ENCODE measurements at places on chromosomes 13 and 19.

- DNase-seq = no peak
Measured at GRCh38 chr19:43468354-43469159, 3.1 kb upstream of the LYPD3 start.

- DNase-seq = no peak
Measured at GRCh38 chr19:39436350-39436716, 584 bp upstream of the RPS16 start.

DNA sequence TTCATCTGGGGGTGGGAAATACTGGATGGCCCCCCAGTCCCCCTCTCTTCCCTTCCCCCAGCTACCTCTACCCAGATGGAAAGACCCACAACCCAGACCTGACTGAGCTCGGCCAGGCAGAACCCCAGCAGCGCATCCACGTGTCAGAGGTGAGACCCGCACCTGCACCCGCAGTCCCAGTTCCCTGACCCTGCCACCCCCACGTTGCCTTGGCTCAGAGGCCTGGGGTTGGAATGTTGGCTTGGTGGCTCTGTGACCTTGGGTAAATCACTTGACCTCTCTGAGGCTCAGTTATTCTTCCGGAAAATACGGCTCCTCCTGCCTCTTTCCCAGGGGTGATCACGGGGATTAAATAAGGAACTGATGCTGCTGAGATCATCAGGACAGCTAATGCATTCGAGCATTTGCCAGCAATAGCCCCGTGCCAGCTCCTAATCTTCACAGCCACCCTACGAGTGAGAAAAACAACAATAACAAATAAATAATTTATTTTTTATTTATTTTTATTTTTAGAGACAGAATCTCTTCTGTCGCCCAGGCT lies 12.3 kb downstream of the CBLC start:
- DNase-seq = no peak

DNA sequence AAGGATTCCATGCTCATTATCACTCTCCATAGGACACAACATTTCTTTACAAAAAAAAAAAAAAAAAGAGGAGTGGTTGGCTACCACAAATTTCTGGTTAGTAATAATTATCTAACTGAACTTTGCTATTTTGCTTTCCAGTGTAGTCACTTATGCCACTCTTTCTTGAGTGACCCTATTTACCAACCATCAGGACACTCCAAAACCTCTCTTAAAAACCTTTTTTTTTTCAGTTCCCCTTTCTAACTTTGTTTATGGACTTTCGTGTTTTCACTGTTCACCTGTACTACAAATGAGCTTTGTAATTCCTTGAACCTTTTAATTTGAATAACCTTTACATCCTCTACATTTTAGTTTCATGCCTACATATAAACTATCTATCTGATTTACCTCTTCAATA lies 686.5 kb upstream of the PCDH9 start:
- no peak for DNase-seq

DNA sequence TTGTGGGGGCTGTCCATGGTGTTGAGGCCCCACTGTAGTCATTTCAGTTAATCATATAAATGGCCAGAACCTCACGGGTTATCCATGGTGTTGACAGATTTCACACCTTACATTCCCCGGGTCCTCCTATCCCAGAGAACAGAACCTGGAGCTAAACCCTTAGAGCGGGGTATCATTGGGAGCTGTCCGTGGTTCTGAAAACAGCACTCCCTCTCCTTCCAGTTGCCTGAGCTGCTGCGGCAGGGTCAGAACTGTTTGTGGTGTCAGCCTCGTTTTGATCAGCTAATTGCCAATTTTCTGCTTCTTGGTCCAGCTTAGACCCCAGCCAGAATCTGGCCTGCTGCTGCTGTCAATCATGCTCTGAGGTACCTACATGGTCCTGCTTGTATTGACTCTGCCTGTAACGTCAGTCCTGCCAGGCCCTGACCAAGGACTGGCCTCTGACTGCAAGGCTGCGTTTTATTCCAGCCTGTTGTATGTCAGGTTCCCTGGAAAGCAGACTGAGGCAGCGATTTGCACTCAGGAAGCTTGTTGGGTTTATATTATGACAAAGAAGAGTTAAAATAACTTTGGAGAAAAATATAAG lies 55.8 kb upstream of the KCTD15 start:
- no peak for DNase-seq

DNA sequence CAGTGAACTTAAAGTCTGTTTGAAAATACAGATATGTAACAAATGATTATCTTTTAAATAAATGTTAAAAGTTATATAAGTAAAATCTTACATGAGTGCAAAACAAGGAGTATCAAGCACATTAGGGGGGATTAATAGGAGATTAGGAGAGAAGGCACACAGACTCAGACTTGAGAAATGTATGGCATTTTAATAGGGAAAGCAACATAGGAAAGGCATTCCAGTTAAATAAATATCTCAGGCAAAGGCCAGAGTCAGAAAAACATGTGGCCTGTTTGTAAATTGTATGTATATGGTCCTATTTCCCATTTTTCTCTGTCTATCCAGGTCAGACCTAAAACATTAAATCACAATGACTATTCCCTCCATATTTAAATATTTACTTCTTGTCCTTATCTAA lies 462.7 kb downstream of the GPC6 start:
- DNase-seq = no peak

- DNase-seq = no peak
Measured at GRCh38 chr13:99308471-99309087, 1.4 kb upstream of the GPR183 start.

- no peak for DNase-seq
Measured at GRCh38 chr13:111877906-111878305, 189.0 kb upstream of the SOX1 start.

- DNase-seq = no peak
Measured at GRCh38 chr13:106156468-106156867, 379.0 kb downstream of the EFNB2 start.

DNA sequence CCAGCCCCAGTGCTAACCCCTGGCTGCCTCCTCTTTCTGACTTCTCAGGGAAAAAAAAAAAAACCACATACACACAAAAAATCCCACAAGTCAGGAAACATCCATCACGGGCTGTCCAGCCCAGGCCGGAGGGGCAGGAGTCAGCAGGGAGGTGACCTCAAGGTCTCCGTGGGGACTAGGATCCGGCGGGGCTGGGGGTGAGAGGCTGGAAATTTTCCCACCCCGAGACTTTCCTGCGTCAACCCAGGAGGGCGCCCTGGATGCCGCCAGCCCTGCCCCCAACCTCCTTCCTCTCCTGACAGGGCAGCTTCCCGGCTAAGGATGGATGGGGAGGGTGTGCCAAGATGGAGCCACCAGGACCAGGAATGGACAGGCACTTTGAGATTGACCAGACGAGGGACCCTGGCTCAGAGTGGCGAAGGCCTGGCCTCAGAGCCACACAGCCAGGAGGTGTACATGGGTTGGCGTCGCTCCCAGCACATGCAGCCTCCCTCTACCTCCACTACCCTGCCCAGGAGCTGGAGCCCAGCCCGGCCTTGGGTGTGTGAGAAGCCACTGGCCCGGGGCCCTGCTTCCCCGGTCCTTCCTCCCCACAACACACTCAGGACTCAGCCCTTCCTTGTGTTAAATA lies 33.3 kb downstream of the BLOC1S3 start:
- no peak for DNase-seq

DNA sequence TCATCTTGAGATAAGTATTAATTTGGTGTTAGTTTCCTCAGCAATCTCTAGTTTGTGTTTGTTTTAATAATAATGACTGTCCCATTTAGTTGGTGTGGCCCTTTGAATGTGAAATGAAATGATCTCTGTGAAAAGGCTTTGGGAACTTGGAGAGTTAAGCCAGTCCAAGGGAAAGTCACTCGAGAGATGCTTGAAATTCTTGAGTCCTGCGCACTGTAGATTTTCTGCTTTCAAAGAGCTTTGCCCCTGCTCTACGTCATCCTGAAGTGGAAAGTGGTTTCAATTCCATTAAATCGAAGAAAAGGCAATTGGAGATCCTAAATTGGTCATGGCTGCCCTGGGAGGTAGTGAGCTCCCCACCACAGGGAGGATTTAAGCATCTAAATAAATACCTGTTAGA lies 403.8 kb downstream of the ZNF536 start:
- no peak for DNase-seq

- no peak for DNase-seq
Measured at GRCh38 chr13:39580881-39581575, 22.0 kb downstream of the LHFPL6 start.

DNA sequence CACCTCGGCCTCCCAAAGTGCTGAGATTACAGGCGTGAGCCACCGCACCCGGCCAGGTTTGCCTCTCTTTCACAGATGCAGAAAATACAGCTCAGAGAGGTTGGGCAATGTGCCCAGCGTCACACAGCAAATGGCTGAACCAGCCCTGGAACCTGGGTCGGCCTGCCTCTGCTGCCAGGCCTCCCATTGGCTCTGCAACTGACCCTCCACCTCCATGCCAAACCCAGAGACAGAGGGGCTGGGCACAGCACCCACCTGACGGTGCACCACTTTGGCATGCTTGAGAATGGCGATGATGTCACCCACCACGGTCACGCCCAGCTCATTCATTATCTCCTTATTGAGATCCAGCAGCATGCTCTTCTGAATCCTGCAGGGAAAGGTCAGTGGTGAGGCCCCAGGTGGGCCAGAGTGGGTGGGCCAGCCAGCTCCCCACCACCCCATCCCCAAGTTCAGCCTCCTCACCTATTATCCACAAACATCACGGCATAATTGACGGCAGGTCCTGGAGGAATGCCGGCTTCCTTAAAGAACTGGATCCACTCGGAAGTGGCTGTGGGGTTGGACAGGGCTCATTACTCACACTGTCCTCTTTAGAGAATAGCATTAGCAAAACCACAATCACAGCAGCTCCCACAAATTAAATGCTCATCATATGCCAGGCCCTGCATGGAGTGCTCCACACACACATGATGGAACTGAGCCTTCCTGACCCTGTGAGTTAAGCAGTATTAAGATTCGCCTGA lies 12.2 kb downstream of the C19orf47 start:
- DNase-seq = no peak

DNA sequence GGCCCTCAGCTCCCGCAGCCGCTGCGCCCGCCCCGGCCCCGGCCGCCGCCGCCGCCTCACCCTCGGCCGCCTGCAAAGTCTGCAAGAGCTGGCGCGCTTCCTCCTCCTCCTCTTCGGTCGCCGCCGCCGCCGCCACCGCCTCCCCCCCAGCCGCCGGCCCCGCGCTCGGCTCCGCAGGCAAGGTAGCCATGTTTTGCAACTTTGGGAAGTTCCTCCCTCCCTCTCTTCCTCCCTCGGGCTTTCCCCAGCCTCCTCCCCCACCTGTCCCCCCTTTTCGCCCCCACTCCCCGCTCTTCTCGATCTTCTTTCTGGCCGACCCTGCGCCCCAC lies 433 bp downstream of the SIX5 start:
- no peak for DNase-seq

- no peak for DNase-seq
Measured at GRCh38 chr13:93338906-93339305, 112.3 kb downstream of the GPC6 start.

DNA sequence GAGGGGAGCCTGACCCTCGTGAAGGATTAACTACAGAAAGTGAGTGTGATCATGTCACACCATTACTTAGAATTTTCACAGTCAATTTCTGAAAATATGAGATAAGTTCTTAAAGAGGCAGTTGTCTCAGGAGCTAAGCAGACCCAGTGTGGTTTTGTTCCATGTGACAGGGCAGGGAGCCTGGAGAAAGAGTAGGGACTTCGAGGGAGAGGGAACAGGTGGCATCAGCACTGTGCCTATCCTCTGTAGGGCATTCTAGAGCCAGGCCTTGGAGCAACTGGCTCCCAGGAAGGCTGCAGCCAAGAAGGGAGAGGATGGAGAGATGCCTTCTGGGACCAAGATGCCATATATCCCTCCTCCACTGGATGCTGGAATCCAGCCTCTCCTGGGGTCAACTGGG lies 183.0 kb downstream of the TSHZ3 start:
- no peak for DNase-seq

DNA sequence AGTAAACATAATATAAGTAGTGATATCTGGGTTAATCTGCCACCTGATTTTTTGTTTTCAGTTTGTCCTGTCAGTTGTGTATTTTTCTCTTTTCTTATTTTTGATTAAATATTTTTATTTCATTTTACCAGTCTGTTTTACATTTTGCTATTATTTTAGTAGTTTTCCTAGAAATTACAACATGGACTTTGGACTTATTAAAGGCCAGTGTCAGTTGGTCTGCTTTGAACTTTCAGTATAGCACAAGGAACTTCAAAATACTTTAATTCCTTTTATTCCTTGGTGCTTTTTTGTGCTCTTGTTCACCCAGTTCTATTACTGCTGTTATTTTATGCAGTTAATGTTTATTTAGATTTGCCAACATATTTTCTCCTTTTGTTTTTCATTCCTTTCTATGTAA lies 149.6 kb downstream of the PDS5B start:
- no peak for DNase-seq

- no peak for DNase-seq
Measured at GRCh38 chr13:67227131-67227983, 2.8 kb downstream of the PCDH9 start.

DNA sequence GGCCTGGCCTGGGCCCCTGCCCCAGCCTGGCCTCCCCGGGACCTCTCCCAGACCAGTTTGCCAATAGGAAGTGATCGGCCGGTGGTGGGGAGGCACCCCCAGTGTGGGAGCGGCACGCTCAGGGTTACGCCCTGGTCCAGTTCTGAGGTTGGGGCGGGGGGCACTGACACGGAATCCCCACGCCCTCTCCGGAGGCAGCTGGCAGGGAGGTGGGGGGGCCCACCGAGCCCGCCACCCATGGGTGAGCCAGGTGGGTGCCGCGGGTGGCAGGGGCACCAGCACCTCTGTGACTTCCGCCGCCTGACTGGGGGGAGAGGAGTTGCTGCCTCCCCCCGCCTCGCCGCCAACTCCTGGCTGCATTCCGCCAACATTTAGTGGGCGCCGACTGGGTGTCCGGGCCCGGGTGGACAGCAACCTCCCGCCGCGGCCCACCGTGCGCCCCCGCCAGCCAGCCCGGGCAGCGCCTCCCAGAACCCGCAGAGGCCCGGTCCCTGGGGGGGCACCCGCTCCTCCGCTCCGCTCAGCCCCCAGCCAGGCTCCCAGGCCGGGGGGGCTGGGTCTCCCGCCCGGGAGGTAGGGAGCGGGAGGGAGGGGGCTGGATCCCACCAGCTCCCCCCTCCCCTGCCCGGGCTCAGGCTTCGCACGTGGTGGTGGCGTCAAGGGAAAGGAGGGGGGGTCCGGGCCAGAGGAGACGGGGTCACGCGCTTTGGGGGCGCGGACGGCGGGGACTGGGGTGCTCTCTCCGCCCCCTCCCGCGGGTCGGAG lies 2.0 kb downstream of the ZBTB7A start:
- no peak for DNase-seq

- DNase-seq = no peak
Measured at GRCh38 chr13:43132911-43133310, 109.5 kb downstream of the DNAJC15 start.

DNA sequence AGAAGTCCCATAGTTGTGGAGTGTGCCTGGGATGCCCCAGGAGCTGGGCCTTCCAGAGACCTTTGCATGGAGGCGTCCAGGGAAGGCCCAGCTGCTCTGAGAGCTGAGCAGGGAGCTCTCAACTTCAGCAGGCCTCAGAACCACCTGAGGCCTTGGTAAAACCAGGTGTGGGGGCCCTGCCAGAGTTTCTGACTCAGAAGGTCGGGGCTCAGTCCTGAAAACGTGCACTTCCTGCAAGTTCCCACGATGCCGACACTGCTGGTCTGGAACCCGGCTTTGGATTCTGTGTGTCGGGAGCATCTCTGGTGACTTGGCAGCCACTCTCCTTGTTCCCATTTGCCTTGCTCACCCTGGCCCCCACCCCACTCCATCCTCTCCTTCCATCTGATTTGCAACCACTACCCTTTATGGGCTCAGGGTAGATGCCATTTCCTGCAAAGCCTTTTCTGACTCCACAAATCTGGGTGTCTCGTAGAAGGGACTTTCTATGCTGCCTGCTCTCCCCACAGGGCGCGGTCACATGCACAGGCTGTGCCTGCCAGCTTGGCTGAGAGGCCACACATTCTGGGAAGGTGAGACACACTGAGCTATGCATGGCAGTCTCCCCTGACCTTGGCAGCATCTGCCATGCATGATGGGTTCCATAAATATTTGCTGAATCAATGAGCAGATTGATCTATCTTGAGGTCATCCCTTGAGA lies 244.7 kb downstream of the COL4A1 start:
- DNase-seq = no peak
